ENCODE measurements at places on chromosomes 11 and 22.
A peak's percentile ranks its signal among the peaks of the same experiment; 100 is the strongest.

DNA sequence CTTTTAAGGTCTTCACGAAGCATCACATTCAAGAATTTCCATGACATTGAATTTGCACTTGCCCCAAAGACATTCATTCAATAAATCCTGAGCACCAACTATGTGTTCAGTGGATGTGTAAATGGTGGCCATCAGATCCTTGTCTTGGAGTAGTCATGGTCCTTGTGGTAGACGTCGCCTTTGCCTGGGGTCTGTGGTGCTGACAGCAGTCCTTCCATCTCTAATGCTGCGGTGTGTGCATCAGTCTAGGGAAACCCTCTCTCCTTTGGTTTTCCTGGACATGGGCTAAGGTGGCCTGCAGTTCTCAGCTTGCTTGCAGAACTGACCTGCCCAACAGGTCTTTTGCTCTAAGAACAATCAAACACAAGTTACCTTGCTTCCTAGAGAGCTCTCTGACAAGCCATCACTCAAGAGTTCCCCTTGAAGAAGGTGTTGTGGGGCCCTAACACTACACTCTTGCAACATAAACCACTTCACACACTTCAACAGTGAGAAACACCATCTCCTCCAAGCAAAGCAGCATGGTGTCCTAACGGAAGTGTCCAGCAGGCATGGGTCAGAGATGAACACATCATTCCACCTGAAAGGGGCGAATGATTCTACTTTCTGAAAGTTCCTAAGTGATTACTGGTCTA is 72.1 kb downstream of the BUD13 start:
- no peak for DNase-seq

DNA sequence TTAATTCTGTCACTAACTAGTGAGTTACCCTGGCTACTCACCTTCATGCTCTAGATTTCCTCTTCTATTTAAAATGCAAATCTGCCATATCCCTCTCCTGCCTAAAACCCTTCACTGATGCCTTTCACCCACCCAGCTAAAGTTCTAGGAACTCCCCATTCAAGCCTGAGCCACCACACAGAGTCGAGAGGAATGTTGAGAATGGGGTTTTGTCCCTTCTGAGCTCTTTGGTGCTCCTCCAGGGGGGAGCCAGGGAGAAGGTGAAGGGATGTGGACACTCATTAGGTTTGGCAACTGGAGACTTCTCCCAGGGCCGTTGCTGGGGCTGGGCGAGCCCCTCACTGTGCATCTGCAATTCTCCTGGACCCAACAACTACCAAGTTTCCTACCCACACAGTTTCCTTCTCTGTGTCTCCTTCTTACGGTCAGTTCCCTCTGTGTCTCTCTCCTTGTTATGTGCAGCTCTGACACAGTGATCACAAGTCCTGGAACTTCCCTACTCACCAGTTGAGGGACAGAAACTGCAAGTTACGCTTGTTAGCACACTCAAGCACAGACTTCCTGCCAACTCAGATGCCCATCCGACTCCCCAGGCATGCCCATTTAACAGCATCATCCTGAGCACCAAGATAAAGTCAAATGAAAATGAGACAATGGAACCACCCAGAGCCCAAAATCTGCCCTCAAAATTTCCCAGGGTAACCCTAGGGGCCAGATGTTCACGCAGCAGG is 6.5 kb upstream of the IL10RA start:
- DNase-seq: no peak

DNA sequence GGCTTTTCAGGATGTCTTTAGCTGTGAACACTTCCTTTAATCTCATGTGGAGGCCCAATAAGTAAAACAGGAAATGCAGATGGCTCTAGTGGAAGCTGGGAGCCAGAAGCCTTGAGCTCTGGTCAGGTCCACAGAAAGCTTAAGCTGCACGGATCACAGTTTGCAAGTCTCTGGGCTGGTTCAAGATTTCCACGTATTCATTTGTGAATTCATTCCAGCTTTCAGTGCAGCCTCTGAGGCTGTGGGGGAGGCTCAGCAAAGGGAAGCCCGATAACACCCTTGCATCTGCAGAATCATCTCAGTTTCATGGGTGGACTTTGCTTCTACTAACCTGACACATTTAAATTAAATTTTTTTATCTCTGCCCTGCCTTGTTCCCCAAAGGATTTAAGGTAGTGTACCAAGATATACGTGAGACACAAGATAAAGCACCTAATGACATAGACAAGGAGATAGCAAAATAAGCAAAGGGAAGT is 65.6 kb downstream of the ISX start:
- DNase-seq: no peak

DNA sequence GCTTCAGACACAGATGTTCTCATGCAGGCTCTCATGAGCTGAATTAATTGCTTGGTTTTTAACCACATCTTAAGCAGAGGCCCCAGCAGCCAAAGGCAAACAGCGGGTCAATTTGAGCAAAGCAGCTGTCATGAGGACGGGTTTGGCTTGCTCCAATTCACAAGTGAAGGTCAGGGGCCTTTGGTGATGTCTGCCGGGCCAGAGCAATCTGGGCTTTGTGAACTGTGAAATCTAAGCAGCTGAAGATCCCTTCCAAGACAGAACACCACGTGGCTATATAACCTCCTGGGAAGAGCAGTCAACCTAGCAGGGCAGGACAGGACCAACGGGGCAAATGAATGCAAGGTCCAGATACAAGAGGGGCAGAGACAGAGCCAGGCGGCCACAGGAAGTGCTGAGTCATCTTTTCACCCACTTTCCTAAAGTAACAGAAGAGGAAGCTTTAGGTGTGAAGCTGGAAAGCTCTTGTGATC is 187.3 kb upstream of the B3GAT1 start:
- DNase-seq: no peak

DNA sequence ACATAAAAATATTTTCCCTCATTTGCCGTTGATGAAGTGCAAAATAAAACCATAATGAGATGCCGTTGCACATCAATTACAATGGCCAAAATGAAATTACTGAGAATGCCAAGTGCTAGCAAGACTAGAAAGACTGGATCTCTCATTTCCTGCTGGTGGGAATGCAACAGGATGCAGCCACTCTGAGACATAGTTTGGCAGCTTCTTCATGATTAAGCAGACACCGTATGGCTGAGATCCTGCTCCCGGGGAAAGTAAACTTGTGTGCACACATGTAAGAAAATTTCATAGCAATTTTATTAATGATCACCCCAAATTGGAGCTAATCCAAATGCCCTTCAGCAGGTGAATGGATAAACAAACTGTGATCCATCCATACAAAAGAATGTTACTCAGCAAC is 1013.2 kb downstream of the TBC1D22A start:
- DNase-seq: no peak

GRCh38 chr22:19802001-19802893 is 41.7 kb downstream of the TBX1 start:
- DNase-seq: no peak

GRCh38 chr11:2290351-2290841 is 11.3 kb downstream of the C11orf21 start:
- DNase-seq: no peak

GRCh38 chr22:30413745-30414524 is 11.6 kb upstream of the MTFP1 start:
- no peak for DNase-seq

GRCh38 chr11:85663753-85664614 is 945 bp downstream of the CREBZF start:
- DNase-seq: peak; percentile 76

- DNase-seq: no peak
Observed at GRCh38 chr11:115894176-115894575, 390.0 kb upstream of the CADM1 start.

DNA sequence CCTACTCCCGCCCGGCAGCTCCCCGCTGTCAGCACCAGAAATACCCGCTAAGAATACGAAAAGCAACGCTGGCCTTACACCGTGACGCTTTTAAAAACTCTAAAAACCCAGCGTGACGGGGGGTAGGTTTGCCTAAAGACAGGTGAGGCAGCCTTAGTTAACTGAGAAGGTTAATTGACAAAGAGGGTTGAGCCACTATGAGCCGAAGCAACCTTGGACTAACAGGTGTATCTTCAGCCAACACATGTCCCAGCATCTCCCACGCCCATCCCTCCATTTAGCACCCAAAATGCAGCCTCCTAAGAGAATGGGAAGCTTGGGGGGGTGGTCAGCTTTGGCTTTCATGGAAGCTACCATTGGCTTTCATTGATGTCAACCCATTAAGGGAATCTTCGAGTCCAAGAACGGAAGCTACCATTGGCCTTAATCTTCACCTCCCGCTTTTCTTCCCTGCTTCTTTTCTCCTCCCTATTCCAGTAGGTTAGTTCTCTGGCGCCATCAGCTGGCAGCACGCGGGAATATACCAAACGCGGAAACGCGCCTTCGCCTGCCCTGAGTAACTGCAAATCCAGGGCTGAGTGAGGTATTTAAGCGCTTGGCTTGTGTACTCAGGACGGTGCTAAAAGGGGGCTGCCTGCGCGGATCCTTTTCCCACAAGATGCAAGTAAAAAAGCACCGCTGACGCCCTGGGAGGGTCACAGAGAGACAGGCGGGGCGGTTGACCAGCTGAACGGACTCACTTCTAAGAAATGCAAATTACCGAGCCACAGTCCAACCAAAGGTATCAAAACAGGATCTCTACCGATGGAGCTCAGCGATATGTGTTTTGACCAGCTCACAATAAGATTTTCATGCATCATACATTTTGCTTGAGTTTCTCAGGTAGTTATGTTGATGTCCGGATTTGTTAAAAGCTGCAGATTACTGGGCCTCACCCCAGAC is 38.5 kb upstream of the GLYATL1 start:
- DNase-seq: peak; percentile 85

- DNase-seq: no peak
Observed at GRCh38 chr11:50187220-50187619, 154.5 kb downstream of the OR4C45 start.

DNA sequence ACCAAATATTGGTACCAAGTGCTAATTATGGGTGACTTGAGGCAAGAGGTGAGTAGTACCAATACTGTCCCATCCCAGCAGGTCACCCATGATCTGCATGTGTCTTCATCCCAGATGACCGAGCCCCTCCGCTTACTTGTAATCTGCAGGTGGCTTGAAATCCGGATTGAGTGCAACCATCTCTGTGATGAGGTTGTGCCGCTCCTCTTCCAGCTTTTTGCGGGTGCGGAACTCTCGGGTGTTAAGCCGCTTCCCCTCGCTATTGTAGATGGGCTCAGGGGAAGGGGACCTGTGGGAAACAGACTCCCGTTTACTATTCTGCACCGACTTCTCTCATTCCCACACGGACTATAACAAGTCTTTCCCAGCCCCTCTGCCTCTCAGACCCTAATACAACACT is 8.2 kb downstream of the SF1 start:
- DNase-seq: no peak

DNA sequence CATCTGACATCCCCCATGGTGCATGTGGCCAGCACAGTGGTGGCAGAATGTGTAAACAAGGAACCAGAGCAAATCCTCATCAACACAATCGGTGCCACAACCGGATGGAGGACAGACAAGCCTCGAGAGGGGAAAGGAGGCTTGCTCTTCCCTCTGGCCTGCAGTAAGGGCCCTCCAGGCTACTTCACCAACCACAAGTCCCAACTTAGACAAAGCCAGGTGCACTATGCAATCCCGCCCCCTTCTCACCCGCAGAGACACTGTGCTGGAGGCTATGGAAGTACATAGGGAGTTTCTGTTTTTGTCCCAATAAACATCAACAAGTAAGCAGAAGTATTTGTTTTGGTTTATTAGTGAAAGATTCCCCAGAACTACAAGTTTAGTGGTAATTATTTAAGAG is 54.3 kb downstream of the SPATA19 start:
- no peak for DNase-seq
